T-helper 22 cell (primary cell): ENCODE measurements at places on chromosomes 3 and 15.

DNA sequence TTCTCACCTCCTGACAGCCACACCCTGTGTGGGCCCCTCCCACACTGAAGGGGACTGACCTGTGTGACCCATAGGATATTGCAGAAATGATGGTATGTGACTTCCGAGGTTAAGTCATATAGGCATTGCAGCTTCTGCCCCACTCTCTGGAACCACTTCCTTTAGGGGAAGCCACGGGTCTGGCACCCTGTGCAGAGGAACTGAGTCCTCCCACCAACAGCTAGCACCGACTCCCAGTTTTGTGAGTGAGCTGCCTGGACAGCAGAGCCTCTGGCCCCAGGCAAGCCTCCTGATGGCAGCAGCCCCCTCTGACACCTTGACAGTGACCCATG, 24.6 kb upstream of the SLC6A6 start:
- DNase-seq = no peak

GRCh38 chr15:62299541-62299940, 134.5 kb upstream of the C2CD4B start:
- DNase-seq = no peak

GRCh38 chr3:99549957-99550603, 88.3 kb upstream of the COL8A1 start:
- DNase-seq = no peak

DNA sequence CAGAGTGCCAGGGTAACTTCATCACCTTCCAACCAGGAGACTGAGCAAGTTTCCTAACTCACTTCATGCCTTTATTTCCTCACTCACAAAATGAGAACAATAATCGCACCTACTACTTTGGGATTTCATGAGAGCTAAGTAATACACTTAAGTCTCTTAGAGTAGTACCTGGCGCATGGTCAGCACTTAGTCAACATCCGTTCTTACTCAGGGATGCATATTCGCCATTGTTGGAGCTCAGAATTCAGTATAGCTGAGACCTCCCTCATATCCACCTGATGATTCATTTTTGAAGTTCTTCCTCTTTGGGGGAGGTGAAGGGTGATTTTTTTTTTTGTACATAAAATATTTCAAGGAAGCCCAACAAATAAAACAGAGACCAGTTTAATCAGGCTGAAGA, 188.2 kb downstream of the AGBL1 start:
- no peak for DNase-seq
